Posterior vena cava (tissue), 2 donors: ENCODE measurements at places on chromosomes 3 and 15. TPM values are rescaled to one million over a fixed set of nuclear protein-coding genes. Genes with fewer than 3 reads are reported as not detected.

TCTA gene
- 20.8 TPM for total RNA-seq

COLQ gene
- total RNA-seq = 2.8 TPM

RARB gene
- 8.9 TPM for total RNA-seq

SSUH2 gene
- total RNA-seq = 0.32 TPM

CCR8 gene
- total RNA-seq = not detected

EFCC1 gene
- total RNA-seq = 2.1 TPM

ARL6IP5 gene
- 153 TPM for total RNA-seq

LACTB gene
- 21.2 TPM for total RNA-seq

MINDY2 gene
- total RNA-seq = 23.3 TPM

CAMP gene
- not detected for total RNA-seq

CMSS1 gene
- total RNA-seq = 18.5 TPM

ZMAT3 gene
- 28.4 TPM for total RNA-seq

CTXN2 gene
- total RNA-seq = not detected

VGLL3 gene
- 87.2 TPM for total RNA-seq

- no peak for DNase-seq
Observed at GRCh38 chr15:65638681-65639089, 16.9 kb downstream of the SLC24A1 start.

DNA sequence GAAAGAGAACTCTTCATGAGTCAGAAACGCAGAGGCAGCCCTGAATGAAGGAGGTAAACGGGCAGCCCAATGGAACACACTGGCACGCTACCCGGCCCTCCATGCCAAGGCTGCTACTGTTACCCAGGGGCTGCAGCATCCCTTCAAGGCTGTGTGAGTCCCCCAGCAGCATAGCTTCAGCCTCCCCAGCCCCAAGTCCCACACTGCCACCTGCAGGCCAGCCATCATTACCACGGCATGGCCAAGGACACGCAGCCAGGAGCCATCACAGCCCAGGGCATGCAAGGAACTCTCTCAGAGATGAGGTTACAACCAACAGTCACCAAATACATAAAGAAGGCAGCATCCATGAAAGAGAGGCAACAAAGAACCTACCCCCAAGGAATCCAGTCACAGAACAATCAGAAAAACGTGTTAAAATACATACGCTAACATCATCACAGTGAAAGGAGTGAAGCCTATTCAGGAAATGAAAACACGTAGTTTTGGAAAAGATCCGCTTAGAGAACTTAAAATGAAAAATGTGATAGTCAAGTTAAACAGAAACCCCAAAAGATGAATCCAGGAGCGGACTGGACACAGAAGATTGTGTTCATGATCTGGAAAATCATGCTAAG lies 22.4 kb downstream of the PLA2G4F start:
- no peak for DNase-seq

GRCh38 chr15:62190274-62190673 lies 25.2 kb upstream of the C2CD4B start:
- DNase-seq = no peak

GRCh38 chr3:56885453-56885852 lies 83.7 kb upstream of the ARHGEF3 start:
- no peak for DNase-seq

DNA sequence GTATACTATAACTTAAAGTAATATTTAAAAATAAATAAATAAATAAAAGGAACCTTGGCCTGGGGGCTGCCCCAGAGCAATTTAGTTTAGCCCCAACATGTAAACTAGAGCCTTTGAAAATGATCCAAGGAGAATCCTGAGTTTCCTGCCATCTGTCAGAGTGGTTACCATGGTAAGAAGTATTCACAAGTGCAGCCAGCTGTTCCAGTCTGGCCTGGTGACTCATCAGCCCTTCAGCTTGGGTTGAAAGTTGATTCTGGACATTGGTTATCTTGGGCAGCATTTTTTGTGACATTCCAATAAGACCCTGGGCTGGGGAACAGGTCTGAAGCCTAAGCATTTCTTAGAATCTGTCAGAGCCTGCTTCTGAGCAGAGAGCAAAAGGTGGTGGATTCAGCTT lies 72.7 kb upstream of the LRTM1 start:
- no peak for DNase-seq

GRCh38 chr3:37093481-37093880 lies 80.9 kb downstream of the LRRFIP2 start:
- no peak for DNase-seq

- DNase-seq = no peak
Observed at GRCh38 chr3:175001091-175001490, 142.0 kb downstream of the NAALADL2 start.

DNA sequence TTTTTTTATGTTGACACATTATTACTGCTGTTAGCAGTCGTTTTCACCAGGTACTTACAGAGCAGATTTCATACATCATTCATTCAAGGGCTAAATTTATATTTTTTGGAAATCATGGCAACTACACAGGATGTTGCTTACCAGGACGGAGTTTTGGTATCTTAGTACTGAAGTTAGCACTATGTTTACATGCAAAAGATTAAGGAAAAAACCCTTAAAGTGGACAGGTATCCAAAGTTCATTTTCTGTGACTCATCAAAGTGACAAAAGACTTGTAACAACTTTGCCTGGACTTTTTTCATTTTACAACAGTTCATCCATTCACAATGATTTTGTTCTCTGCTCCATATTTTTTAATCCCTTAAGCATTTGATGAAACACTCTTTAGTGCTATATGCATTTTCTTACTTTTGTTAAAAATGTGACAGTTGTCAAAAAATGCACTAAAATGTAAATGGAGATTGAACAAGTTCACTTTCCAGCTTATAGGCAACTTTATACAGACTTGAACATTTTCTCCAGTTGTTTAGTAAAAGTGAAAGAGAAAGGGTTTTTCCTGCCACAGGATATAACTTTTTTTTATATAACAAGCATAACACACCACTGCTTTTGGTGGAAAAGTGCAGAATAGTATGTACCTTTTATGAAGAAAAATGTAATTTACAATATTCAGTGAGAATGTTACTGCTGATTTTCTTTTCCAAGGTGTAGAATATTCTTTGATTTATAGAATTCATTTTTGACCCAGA lies 104.1 kb downstream of the STT3B start:
- no peak for DNase-seq

DNA sequence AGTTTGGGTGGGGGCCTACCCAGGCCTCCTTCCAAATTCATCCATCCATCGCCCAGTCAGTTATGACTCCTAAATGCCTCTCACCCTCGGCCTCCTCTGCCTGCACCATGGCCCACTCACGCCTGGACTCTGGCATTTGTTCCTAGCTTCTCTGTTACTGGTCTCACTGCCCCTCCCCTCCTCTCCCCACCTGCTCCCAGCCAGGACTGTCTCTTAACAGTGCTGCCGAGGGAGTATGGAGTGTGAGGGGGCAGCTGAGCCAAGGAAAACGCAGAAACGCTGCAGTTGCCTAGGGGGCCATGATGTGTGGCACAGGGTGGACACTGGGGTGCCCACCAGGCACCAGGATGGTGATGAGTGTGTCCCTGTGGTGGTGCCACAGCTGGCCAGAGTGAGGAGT lies 3.1 kb downstream of the RCCD1 start:
- peak; percentile 46 for DNase-seq

GRCh38 chr15:27601239-27601960 lies 497.7 kb downstream of the OCA2 start:
- no peak for DNase-seq

DNA sequence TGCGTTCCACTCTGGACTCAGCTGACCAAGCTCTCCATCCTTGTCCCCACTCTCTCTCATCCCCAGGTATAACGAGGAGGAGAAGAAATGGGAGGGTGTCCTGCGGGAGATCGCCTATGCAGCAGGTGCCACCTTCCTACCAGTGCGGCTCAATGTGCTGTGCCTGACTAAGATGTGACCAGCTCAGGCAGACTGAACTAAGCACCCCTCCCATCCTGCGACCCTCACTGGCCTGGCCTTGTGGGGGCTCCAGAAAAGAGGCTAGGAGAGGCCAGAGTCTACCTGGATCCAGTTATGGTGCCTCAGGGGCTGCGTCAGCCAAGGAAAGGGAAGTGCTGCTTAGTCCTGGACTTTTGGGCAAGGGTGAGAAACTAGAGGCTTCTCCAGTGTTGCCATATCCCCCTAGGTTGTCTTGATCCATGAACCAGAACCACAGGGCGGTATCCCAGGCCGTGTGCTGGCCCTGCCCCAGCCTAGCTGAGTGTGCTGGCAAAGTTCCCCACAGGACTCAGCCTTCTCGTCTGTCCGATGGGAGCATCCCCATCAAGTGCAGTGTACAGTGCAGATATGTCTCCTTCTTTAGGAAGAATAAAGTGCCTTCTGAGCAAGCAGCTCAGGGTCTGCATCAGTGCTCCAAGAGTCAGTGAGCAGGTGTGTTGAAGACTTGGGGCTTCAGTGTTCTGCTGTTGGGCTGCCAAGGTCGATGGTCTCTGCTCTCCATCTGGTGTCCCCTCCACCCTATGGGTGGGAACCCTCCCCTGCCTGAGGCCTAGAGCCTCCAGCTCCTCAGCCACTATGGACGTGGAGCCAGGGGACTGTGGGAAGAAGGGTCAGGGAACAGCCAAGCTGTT lies 6.7 kb downstream of the KLHL40 start:
- DNase-seq = peak; percentile 62

GRCh38 chr3:195893516-195893915 lies 14.8 kb downstream of the TNK2 start:
- DNase-seq = no peak

DNA sequence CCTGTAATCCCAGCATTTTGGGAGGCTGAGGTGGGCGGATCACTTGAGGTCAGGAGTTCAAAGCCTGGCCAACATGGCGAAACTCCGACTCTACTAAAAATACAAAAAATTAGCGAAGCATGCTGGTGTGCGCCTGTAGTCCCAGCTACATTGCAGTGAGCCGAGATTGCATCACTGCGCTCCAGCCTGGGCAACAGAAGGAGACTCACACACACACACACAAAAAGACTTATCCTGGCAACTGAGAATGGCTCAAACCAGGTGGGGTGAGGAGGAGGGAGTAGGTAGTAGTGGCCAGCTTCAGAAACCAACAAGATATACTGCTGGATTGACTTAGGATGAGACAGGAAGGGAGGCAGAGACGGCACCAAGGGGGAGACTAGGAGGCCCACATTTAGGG lies 53.4 kb upstream of the APEH start:
- no peak for DNase-seq

GRCh38 chr3:46013316-46014094 lies 13.8 kb downstream of the XCR1 start:
- no peak for DNase-seq

DNA sequence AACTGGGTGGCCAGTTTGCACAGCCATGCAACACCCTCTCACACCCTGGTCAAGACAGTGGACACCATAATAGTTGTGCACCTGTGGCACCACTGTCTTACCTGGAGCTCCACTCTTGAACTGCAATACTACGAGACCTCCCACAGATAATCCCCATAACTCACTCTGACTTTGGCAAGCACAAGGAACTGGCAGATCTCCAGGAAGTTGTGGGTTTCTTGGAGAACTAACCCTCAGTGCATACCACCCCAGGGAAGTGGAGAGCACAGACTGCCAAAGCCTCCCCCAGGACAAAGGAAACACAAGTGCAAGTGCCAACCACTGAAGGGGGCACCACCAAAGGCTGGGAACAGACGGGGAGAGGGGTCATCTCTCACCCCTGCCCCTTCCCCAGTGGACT lies 318.6 kb downstream of the SUCLG2 start:
- no peak for DNase-seq

DNA sequence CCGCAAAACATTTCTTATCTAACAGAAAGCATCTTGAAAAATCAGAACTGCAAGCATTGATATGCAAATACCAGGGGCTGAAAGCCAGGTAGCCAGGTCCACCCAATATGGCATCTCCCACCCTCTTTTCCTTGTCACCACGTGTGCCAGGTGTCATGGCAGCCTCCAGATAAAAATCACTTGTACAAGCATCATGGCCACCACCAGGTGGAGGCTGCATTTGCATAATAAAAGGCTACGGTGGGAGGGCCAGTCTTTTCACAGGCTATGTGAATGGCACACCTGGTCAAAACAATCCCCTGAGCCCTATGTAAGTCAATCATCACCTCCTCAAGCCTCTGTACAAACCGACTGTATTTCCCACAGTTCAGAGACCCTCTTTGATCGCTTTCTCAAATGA lies 1233.1 kb upstream of the ALCAM start:
- DNase-seq = no peak

- DNase-seq = no peak
Observed at GRCh38 chr15:71385457-71385856, 270.2 kb downstream of the THSD4 start.

DNA sequence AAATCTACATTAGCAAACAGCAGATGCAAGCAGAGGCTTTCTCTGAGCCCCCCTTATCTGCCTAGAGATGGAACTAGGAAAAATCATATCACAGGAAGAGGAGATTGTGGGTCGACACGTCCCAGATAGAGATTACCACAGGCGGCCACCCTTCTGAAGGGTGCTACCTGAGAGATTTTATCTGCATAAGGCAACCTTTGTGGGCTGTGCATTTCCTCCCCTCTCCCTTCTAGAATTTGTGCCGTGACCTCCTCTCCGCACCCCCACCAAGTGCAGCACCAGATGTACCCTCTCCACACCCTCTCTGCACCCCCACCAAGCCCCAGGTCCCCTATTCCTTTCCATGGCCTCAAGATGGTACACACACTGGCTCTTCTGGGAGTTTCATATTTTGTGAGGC lies 27.4 kb downstream of the METTL6 start:
- no peak for DNase-seq

DNA sequence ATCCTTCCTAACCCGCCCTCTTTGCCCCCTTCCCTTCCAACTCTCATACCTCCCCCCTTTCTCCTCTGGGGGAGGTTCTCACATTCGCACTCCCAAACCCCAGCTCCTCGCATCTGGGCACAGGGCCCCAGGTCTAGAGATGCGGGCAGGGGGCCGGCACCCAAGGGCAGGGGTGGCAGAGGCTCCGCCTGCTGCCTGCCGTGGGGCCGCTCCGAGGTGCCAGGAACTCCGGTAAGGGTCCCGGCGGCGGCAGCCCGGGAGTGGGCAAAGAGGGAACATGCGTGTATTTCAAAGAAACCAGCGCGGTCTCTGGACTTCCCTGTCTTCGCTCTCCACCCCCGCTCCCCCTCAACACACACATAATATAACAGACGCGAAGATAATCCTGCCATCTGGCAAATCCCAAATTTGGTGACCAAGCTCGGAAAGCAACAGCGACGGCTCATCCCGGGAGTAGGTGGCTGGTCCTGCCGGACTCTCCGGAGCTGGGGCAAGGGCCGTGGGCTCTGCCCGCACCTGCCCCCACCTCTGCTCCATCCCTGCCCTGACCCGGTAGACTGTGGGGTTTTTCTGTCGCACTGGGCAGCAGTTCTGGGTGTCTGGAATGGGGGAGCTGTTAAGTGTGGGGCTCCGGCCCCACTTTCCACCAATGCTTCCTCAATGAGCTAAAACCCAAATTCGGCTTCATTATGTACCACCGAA lies 31.0 kb downstream of the NR2F2 start:
- DNase-seq = peak; percentile 73

DNA sequence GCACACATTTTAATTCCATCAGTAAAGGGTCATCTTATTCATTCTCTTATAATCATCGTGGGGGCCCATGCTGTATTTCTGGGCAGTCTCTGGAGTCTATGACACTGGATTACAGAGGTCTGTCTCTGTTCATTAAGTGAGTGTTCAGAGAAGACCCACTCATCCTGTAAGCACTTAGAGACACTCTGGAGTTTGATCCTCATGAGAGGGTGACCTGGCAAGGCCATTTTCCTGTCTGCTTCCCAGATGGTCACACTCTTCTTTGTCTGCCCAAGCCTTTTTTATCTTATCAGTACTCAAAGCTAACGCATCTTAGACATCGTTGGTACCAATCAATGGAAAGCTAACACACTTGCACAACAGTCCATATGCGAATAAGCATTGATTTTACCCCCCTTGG lies 333.1 kb downstream of the RORA start:
- no peak for DNase-seq

GRCh38 chr3:45677033-45677446 lies 12.2 kb upstream of the SACM1L start:
- DNase-seq = no peak

GRCh38 chr3:140630866-140631265 lies 47.0 kb upstream of the TRIM42 start:
- no peak for DNase-seq
